A549 treated with dexamethasone at 1 μM for 4 hours (cell line): ENCODE measurements at places on chromosomes 5 and 9. TPM values are rescaled to one million over a fixed set of nuclear protein-coding genes. Genes with fewer than 3 reads are reported as not detected.

The SLCO6A1 gene
- not detected in 5 replicates for total RNA-seq

The ARSI gene
- 25.8 to 37.8 TPM (median 31.8 TPM) in 5 replicates for total RNA-seq

The SMIM33 gene
- not detected in 5 replicates for total RNA-seq

The INPP5E gene
- total RNA-seq: 11.2 to 21.3 TPM (median 18.1 TPM) in 5 replicates

The AK8 gene
- 0.89 to 1.5 TPM (median 1.1 TPM) in 5 replicates for total RNA-seq

The BARHL1 gene
- total RNA-seq: not detected in 5 replicates

The PTCD2 gene
- total RNA-seq: 8.2 to 12.1 TPM (median 10.2 TPM) in 5 replicates

The BHMT gene
- not detected in 5 replicates for total RNA-seq

The TRIM14 gene
- total RNA-seq: 10.7 to 15.6 TPM (median 14.1 TPM) in 5 replicates

The HRCT1 gene
- 0.14 to 0.40 TPM (median 0.18 TPM) in 5 replicates for total RNA-seq

The SARDH gene
- total RNA-seq: 0.04 to 0.19 TPM (median 0.12 TPM) in 5 replicates

The WHRN gene
- 4.0 to 8.9 TPM (median 7.4 TPM) in 5 replicates for total RNA-seq

The FCN2 gene
- not detected in 5 replicates for total RNA-seq

The CDKN2B gene
- not detected in 5 replicates for total RNA-seq

The RNF44 gene
- 20.4 to 40.3 TPM (median 35.2 TPM) in 5 replicates for total RNA-seq

The MTRR gene
- 28.2 to 42.1 TPM (median 35.9 TPM) in 5 replicates for total RNA-seq

The CAMSAP1 gene
- 18.6 to 26.3 TPM (median 25.9 TPM) in 5 replicates for total RNA-seq

The FOXD4L4 gene
- 0.04 to 0.07 TPM (median 0.05 TPM) in 3 of 5 replicates, not detected in the others for total RNA-seq

The PCDHB11 gene
- total RNA-seq: 0.07 to 0.08 TPM (median 0.07 TPM) in 4 of 5 replicates, not detected in the other

The C5orf52 gene
- not detected in 5 replicates for total RNA-seq

The HMCN2 gene
- 0.02 to 0.12 TPM (median 0.02 TPM) in 5 replicates for total RNA-seq

The PCDHA1 gene
- 0.08 to 0.21 TPM (median 0.18 TPM) in 5 replicates for total RNA-seq

The AFAP1L1 gene
- total RNA-seq: 10.3 to 15.2 TPM (median 13.4 TPM) in 5 replicates

The SCGB3A2 gene
- total RNA-seq: not detected in 5 replicates

The SPINK13 gene
- 0.13 to 0.31 TPM (median 0.19 TPM) in 4 of 5 replicates, not detected in the other for total RNA-seq

The AK1 gene
- 41.1 to 85.2 TPM (median 75.6 TPM) in 5 replicates for total RNA-seq

The GABRP gene
- not detected in 5 replicates for total RNA-seq

The CNTLN gene
- 4.8 to 6.1 TPM (median 5.7 TPM) in 5 replicates for total RNA-seq

The SPATA24 gene
- total RNA-seq: 4.7 to 5.3 TPM (median 4.9 TPM) in 5 replicates

The DTWD2 gene
- 1.1 to 1.6 TPM (median 1.5 TPM) in 5 replicates for total RNA-seq

The ALDH1A1 gene
- 4,648 to 5,790 TPM (median 5,648 TPM) in 5 replicates for total RNA-seq

The MED10 gene
- 66.6 to 87.7 TPM (median 70.4 TPM) in 5 replicates for total RNA-seq

The ARL15 gene
- total RNA-seq: 3.5 to 5.4 TPM (median 5.2 TPM) in 5 replicates

The GPX8 gene
- 33.0 to 34.8 TPM (median 34.3 TPM) in 5 replicates for total RNA-seq

The TNFSF8 gene
- total RNA-seq: not detected in 5 replicates

The LCP2 gene
- total RNA-seq: not detected in 5 replicates

The C1QTNF3 gene
- total RNA-seq: 0.12 to 0.24 TPM (median 0.17 TPM) in 4 of 5 replicates, not detected in the other

The MSX2 gene
- 3.2 to 3.6 TPM (median 3.6 TPM) in 5 replicates for total RNA-seq

The NEURL1B gene
- total RNA-seq: 9.2 to 14.0 TPM (median 11.5 TPM) in 5 replicates

The CYLC2 gene
- not detected in 5 replicates for total RNA-seq

The FGF10 gene
- not detected in 5 replicates for total RNA-seq

The SPTLC1 gene
- 59.0 to 72.1 TPM (median 67.4 TPM) in 5 replicates for total RNA-seq

The QRFP gene
- total RNA-seq: 0.06 TPM in 1 of 5 replicates, not detected in the others

The SLC4A9 gene
- total RNA-seq: 0.04 TPM in 1 of 5 replicates, not detected in the others

The ADAMTSL2 gene
- not detected in 5 replicates for total RNA-seq

The DND1 gene
- total RNA-seq: 0.37 to 0.72 TPM (median 0.49 TPM) in 5 replicates

The SIT1 gene
- not detected in 5 replicates for total RNA-seq

The RAB24 gene
- 17.7 to 25.7 TPM (median 23.5 TPM) in 5 replicates for total RNA-seq

The PDCD1LG2 gene
- total RNA-seq: 0.08 to 0.25 TPM (median 0.18 TPM) in 5 replicates

The FABP6 gene
- total RNA-seq: 0.76 to 1.8 TPM (median 1.1 TPM) in 5 replicates

The IFNA2 gene
- total RNA-seq: not detected in 5 replicates

The NPR3 gene
- 15.7 to 18.8 TPM (median 16.9 TPM) in 5 replicates for total RNA-seq

The GPRIN1 gene
- 8.1 to 10.1 TPM (median 9.3 TPM) in 5 replicates for total RNA-seq

The HEMGN gene
- total RNA-seq: not detected in 5 replicates

The ISL1 gene
- total RNA-seq: 0.05 to 0.06 TPM (median 0.05 TPM) in 4 of 5 replicates, not detected in the other

The SLU7 gene
- 36.7 to 67.9 TPM (median 42.0 TPM) in 5 replicates for total RNA-seq

The STXBP1 gene
- 13.6 to 19.7 TPM (median 18.6 TPM) in 5 replicates for total RNA-seq

The DNAI1 gene
- total RNA-seq: 0.19 to 0.64 TPM (median 0.32 TPM) in 5 replicates
